Renal cortex interstitium (tissue), 15 donors: ENCODE measurements at places on chromosomes 5 and 9.
A peak's percentile ranks its signal among the peaks of the same experiment; 100 is the strongest.

GRCh38 chr9:95023217-95024003, 294.1 kb downstream of the FANCC start:
- DNase-seq, result no peak

DNA sequence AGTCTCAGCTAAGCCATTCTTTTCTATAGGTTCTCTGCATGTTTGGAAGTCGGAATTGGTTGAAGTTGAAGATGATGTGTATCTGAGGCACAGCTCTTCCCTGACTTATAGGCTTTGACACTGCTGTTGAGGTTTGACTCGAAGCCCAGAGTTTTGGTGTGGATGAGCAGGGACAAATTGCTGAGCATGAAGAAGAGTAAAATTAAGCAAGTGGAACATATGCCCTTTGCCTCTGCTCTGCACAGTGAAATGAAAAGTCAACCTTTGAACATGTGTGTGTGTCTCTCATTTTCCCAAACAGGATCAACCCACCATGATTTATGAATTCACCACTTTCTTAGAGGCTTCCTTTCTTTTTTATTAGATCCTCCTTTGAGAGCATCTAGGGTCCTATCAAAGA, 8.5 kb downstream of the HMHB1 start:
- no peak for DNase-seq

- no peak for DNase-seq
These were observed 259.6 kb upstream of the RPS23 start for GRCh38 chr5:82537687-82538306.

DNA sequence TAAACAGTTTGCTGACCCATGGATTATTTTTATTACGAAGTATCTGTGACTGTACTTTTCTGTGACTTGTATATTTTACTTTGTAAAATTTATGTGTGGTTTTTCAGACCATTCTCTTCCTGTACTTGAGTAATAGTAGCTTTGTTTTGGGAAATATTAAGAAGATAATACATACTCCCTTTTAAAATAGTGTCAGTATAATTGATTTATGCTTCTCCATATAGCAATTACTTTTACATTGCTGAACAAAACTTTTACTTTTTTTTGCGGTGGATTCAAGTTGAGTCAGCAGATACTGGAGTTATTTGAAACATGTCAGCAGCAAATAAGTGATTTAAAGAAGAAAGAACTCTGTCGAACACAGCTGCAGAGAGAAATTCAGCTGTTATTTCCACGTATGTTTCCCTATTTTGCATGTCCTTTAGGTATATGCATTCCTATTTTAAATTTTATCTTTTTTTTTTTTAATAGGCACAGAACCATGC, 28.4 kb downstream of the TENT2 start:
- no peak for DNase-seq

- DNase-seq, result no peak
These were observed 167.1 kb downstream of the PIK3R1 start for GRCh38 chr5:68382640-68383039.

- no peak for DNase-seq
These were observed 118.1 kb downstream of the C9orf152 start for GRCh38 chr9:110089681-110090370.

DNA sequence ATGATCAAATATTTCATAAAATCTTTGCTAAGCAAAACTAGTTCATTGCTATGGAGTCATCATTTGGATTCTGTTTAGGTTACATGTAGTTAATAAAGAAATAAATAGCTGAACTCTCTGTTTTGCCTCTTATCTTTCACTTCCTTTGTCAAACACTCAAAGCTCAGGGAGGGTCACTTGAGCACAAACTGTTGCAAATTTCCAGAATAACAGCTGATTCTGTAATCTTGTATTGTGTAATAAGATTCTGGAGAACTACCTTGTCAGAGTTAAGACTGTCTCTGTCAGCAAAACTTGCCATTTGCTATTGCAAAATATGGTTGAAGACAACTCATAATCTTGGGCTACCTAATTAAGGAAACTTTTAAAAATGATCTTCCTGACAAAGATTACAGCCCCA, 182.0 kb upstream of the MOCS2 start:
- no peak for DNase-seq

DNA sequence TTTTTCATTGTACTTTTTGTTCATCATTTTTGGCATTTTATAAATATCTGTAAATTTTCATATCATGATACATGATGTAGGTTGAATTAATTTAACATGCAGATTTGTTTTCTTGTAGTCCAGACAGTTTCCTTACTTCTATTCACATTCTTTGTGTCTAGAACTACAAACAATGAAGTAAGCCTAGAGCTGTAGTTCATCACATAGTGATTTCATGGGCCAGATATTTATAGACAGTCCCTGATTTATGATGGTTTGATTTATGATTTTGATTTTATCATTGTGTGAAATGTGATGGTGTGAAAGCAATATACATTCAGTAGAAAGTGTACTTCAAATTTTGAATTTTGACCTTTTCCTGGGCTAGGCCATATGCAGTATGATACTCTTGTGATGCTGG, 139.0 kb downstream of the ARHGEF28 start:
- DNase-seq, result no peak

DNA sequence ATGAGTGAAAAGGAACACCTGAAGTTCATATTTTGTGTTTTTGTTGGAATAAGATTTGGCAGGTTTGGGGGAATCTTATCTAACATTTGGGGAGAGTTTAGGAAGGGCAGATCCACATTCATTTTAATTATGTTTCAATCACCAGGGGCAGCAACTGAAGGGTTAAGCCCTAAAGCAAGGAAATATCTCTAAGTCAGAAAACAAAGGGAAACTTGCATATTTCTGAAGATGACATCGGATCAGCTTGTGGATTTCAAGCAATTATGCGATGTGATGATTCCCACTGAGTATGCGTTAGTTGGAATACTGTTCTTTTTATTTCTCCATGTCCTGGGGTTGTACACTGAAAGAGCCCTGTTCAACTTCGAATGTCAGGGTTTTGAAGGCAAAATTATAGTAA, 59.8 kb upstream of the NFIB start:
- DNase-seq, result no peak

DNA sequence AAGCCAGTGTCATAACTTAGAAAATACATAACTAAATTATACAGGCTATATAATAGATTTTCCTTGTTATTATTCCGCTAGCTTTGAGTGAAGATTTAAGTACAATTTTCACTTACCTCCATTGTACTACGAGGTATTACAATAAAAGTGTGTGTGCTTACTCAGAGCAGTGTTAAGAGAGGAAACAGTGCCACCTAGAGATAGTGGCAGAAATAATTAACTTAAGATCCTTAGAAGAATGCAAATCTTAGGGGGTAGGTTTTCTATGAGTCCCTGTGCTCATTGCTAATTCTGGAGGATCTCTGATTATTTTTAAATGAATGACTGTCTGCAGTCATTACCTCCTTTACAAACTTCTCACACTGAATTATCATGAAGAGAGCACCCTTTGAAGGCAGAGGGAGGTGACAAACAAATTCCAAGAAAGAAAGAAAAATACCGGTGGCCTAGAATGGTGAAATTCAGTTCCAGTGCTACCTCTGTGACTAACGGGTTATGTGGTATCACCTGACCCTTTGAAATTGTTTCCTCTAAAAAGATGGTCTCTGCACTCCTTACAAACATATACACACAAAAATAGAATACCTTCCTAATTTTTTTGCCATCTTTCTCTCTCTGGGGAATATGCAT, 379.8 kb downstream of the TRIM36 start:
- peak; percentile 15 for DNase-seq

GRCh38 chr9:12702160-12702758, 9.1 kb downstream of the TYRP1 start:
- no peak for DNase-seq

DNA sequence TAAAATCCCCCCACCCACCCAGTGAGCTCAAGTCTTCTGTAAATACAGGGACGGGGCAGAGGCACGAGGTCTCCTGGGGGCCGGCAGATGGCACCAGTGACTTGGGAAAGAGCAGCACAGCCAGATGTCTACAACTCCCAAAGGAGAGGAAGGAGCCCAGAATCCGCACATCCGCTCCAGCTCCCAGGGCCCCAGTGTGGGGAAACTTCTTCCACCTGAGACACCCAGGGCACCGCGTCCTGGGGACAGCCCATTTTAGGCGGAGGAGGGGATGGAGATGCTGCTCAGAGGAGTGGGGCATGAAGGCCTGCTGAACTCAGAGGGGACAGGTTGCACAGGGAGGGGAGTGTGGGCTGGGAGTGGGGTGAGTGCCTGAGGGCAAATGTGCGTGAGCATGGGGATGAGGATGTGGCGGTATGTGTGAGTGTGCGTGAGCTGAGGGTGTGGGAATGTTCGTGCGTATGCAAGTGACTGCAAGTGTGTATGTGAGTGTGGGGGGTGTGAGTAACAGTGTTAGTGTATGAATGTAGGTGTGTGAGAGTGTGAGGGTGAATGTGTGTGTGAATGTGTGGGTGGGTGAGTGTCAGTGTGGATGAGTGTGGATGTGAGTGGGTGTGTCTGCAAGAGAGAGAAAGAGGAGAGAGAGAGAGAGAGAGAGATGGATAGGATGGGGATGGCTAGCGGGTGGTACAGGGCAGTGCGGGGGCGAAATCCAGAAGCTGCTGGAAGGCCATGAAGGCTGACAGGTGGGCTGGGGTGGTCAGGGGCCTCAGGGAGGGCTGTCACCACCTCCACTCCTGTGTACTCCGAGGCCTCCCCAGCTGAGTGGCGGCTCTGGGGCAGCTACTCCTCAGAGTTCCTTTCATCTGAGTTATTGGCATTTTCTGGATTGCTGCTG, 63.5 kb downstream of the DUSP1 start:
- DNase-seq, result no peak
